ENCODE measurements at places on chromosomes 5 and 9.

DNA sequence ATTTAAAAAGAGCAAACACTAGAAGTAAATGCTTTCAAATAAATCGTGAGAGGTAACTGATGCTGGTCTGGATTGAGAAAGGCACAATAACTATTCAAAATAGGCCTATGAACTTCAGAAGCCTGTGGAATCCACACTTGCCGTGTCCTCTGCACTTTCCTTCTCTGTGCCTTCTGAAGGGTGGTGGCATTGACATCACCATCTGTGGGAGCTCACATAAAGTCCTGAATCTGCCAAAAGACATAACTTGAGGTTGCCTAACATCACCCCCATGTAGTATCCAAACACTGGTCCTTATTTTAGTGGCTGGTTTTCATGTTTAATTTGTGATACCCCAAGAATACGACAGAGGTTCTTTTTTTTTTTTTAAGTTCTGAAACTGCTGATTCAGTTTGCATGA is 59.8 kb downstream of the IRF1 start:
- DNase-seq: no peak

DNA sequence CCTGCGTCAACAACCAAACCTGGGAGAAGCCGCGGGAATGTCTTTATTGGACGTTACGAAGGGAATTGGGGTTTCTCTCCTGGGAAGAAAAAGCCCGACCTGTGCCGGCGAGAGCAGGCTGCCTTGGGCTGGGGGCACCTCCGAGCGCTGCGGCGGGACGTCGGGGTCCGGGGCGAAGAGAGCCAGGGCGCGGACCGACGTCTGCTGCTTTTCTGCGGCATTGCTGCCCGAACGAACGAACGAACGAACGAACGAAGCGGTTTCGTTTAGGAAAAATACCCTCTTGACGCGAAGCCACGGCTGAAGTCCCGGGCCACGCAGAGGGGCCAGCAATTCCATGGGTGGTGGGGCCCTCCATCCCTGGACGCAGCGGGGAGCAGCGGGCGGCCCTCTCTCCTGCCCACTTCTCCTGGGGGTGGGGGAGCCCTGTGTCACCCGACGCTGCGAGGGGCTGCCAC is 4.8 kb upstream of the PITX1 start:
- no peak for DNase-seq

DNA sequence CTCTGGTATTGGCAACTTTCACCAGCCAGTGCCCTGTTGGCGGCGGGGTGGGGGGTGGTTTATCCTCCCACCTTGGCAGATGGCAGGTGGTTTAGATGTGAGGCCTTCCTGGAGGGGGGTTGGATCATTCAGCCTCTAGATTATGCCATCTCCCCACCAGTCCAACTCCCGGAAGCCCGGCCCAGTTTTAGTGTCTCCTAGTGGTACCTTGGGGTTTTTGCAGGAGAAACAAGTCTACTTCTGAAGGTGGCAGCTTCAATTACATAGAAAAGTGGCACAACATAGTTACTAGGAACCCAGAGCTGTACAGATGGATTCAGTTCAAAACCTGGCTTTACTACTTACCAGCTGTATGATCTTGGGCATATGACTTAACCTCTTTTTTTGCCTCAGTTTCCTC is 11.3 kb downstream of the PRLR start:
- DNase-seq: no peak

DNA sequence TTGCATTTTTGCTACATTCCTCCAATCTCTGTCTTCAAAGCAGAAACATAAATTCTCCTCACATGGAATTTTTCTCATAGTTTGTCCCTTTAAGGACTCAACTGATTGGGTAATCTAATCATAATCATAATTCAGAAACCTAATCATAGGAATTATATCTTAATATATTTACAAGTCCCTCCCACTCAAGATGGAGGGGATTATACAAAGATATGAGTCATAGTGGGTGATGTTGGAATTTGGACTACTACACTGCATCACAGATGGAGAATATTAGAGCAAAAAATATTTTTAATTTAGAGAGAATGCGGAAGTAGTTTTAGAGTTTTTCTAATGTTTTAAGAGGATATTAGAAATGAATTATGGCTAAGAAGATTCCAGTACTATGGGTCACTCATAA is 1034.0 kb downstream of the DTWD2 start:
- DNase-seq: no peak

- no peak for DNase-seq
Observed at GRCh38 chr5:17096952-17097695, 120.3 kb upstream of the BASP1 start.

DNA sequence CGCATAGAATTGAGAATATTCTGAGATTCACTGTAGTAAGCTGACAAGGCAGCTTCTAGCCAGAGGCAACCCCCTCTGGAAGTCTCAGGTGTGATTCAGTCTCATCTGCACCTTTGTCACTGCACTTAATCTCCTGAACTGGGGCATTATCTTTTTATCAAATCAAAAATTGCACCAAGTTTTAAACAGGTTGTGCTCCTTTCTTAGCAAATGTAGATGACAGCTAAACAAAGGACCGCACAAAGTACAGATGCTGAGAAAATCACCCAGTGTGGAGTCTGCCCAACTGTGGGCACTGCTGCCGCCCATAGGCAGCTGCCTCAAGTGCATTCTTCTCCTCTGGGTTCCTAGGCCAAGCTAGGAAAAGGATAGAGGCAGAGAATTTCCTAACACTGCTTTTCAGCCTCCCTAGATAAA is 51.1 kb downstream of the STARD4 start:
- no peak for DNase-seq

GRCh38 chr9:2818804-2819121 is 25.1 kb downstream of the PUM3 start:
- DNase-seq: no peak

- no peak for DNase-seq
Observed at GRCh38 chr9:136961279-136962065, 9.4 kb downstream of the LCN12 start.

- DNase-seq: no peak
Observed at GRCh38 chr5:6194906-6195612, 183.3 kb downstream of the MED10 start.

DNA sequence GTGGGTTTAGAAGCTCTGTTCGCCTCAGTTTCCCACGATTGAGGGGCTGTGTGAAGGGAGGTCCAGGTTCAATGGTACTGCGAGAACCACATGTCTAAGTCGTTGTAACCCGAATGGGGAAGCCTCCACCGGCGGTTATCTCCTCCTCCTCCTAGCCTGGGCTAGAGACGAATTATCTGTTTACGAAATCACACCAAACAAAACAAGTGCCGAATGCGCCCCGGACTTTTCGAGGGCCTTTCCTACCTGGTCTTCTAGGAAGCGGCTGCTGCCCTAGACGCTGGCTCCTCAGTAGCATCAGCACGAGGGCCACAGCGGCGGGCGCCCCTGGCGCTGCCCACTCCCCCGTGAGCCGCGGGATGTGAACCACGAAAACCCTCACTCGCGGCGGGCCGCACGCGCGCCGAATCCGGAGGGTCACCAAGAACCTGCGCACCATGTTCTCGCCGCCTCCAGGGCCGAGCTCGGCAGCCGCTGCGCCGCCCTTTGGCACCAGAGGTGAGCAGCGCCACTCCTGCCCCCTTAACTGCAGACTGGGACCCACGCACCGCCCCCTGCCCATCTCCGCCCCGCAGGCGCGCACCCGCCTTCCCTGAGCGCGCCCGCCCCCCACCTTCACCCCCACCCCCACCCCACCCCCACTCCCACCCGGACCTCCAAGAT is at the start of gene CDKN2A:
CDKN2A (minus strand) TSS at position 500 of the 663 bp plus-strand sequence.
- no peak for DNase-seq

GRCh38 chr9:88531920-88532698 is 2.9 kb upstream of the NXNL2 start:
- DNase-seq: no peak

DNA sequence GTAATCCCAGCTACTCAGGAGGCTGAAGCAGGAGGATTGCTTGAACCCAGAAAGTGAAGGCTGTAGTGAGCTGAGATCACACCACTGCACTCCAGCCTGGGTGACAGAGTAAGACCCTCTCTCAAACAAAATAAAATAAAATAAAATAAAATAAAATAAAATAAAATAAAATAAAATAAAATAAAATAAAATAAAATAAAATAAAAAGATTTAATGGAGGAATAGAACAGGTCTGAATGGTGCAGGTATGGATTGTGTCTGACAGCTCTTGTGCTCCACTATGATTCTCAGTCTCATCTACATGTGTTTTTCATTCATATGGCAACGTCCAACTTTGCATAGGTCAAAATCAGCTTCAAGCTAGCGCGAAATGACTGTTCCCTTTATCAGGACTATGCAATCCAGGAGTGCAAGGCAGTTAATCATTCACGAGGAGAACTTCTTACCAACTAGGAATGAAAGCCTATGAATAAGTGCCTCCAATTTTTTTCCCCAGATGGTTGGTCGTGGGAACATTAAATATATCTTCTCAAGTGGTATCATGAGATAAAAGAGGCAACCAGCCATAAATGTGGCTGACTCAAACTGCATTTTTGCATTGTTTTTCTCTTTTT is 1392.3 kb upstream of the CDH9 start:
- DNase-seq: no peak

GRCh38 chr5:134609232-134609851 is 23.3 kb downstream of the SAR1B start:
- DNase-seq: no peak

DNA sequence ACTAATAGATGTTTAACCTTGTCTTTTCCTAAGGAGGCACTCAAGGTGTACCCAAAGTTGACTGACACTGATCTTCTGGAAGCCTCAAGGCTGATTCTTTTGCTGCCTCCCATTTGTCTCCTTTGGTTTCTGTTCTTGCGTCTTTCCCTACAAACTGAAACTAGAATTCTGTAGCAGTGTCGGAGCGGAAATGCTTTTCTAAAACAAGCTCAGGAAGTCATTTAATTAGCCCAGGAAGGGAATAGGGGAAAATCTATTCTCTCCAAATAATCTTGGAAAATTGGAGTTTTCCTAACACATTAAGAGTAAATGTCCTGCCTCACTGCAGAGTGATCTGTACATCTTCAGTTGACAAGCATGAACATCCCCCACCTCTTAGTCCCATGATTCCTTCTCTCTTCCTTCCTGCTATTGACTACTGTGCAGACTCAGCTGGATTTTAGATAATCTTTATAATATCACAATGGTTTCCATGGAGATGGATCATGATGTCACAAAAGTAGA is 182.7 kb downstream of the NR3C1 start:
- no peak for DNase-seq

GRCh38 chr9:27787891-27788290 is 214.6 kb upstream of the C9orf72 start:
- no peak for DNase-seq

DNA sequence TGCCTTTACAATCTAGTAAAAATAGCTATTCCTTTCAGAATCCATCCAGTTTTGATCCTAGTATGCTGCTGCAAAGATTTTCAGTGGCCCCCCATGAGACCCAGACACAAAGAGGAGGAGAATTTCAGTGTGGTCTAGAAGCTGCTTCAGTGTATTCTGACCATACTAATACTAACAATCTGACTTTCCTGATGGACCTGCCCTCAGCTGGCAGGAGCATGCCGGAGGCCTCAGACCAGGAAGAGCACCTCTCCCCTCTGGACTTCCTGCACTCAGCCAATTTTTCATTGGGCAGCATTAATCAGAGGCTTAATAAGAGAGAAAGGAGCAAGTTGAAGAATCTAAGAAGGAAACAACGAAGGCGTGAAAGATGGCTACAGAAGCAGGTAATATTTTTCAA is 48.5 kb downstream of the RNF180 start:
- no peak for DNase-seq

DNA sequence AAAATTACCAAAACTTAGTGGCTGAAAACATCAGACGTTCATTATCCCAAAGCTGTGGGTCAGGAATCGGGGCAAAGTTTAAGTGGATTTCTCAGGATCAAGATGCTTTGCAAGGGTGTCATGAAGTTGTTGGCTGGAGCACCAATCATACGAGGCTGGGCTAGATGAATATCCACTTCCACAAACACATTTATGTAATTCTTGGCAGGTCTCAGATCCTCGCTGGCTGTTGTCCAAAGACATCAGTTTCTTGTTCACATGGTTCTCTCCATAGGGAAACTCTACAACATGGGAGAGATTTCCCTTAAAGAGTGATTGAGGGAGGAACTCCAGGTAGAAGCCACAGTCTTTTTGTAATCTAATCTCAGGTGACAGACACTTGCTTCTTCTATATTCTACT is 20.2 kb upstream of the CCDC192 start:
- no peak for DNase-seq

GRCh38 chr5:57524348-57525060 is 41.9 kb upstream of the ACTBL2 start:
- no peak for DNase-seq

DNA sequence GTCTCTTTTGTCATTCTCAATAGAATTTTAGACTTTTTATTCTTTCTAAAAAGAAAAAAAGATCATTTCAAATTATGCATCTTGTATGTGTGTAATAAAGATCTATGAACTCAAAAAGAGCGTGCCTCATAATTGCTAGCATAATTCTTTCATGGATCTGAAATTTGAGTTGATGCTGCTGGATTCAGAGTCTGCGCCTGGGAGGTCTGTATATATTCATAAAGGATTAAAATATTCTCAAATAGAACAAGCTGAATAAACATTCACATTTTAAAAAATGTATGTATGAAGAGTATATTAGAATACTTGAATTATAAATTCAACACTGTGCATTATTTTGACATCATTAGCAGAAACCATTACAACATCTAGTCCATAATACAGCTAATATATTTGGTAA is 297.8 kb upstream of the GRAMD2B start:
- no peak for DNase-seq

GRCh38 chr5:9903801-9904200 is 273.6 kb upstream of the TAS2R1 start:
- DNase-seq: no peak

- no peak for DNase-seq
Observed at GRCh38 chr9:23790351-23791260, 35.4 kb downstream of the ELAVL2 start.

- no peak for DNase-seq
Observed at GRCh38 chr5:168916266-168916665, 337.1 kb upstream of the PANK3 start.

DNA sequence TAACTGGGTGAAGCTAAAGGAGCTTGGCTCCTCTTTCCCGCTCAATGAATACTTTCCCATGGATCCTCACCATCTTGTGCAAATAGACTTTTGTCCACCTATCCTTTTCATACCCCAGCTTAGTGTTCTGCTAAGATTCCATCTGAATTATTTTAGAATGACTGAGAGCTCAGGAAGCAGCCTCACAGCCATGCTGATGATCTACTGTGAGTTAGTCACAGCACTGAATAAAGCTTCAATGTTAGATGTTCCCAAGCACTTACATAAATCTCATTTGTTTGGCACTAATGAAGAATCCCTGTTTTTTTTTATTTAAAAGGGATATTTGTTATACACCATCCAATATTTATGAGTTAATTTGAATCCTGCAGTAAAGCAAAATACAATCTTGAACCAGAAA is 317.6 kb upstream of the TRPC7 start:
- DNase-seq: no peak

GRCh38 chr5:5335107-5335506 is 87.4 kb upstream of the ICE1 start:
- no peak for DNase-seq

DNA sequence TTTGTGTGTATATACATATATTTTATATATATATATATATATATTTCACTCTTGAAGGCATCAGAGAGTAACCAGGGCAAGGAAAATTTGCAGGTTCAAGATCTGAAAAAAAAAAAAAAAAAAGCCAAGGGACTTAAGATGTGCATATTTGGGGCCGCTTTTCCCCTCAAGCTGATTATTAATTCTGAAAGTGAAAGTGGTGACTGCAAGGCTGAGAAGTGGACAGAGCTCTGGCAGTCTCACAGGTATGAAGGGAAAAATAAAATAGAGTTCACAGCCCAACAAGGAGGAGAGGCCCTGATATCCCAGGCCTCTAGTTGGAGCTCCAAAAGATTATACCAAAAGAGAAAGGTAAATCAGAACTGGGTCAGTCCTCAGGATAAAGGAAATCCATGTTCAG is 234.4 kb upstream of the GAS1 start:
- no peak for DNase-seq

- no peak for DNase-seq
Observed at GRCh38 chr5:116442095-116442534, 132.5 kb downstream of the SEMA6A start.

Measured in activated CD8-positive, alpha-beta memory T cell treated with anti-CD3 and anti-CD28 coated beads for 1 hour (primary cell).